HFFc6 (cell line): ENCODE measurements at places on chromosomes 3 and 15. TPM values are rescaled to one million over a fixed set of nuclear protein-coding genes. Genes with fewer than 3 reads are reported as not detected.
A peak's percentile ranks its signal among the peaks of the same experiment; 100 is the strongest.

The ADAMTS7 gene
- 0.26 to 0.64 TPM (median 0.39 TPM) in 3 replicates for total RNA-seq

The KBTBD13 gene
- total RNA-seq: not detected in 3 replicates

The LNP1 gene
- 1.1 to 1.8 TPM (median 1.4 TPM) in 3 replicates for total RNA-seq

The ADAMTS17 gene
- not detected in 3 replicates for total RNA-seq

The TMCO5A gene
- not detected in 3 replicates for total RNA-seq

The GOLGA8N gene
- total RNA-seq: 0.37 to 1.8 TPM (median 0.72 TPM) in 3 replicates

The INTS14 gene
- 28.2 to 31.4 TPM (median 30.0 TPM) in 3 replicates for total RNA-seq

The GABRR3 gene
- total RNA-seq: not detected in 3 replicates

DNA sequence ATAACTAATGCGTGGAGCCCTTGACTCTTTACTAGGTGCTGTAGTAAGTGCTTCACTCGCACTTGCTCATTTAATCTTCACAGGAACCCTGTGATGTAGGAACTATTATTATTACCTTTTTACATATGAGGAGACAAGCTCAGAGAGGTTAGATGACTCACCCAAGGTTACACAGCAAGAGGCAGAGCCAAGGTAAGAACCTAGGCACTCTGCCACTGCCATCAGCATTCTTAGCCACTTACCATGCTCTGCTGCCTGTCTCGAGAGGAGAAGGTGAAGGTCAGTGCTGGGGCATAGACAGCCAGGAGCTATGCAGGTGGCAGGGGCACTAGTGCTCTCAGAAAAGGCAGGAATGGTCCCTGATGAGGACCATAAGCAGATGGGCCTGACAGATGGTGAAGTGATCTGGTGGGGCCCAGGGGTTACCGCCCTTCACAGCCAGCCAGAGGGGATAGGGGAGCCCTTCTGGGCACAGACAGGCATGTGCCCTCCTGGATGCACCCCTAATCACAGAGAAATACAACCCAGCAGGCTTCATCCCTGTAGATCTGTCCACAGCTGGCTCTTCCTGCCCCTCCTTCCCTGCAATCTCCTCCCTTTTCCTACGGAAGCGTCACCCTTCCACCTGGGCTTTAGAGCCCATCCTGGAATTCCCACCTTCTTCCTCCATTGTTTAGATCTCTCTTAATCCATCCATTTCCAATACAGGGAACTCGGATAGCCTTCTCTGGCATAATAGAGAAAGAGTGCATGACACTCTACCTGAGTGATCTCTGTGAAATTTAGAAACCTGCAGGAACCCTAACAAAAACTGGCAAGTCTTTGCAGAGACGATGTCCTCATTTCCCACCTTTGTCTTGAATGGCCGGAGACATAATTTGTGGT lies 26.9 kb downstream of the ABTB1 start:
- H3K36me3 ChIP-seq: peaks cover 18% of the 10 kb centered on the region
- peaks cover 2% of the 10 kb centered on the region for H3K27me3 ChIP-seq
- no peak overlapping the region for H3K4me3 ChIP-seq
- H3K4me1 ChIP-seq: peaks cover 50% of the 10 kb centered on the region
- peak; percentile 28 for DNase-seq

DNA sequence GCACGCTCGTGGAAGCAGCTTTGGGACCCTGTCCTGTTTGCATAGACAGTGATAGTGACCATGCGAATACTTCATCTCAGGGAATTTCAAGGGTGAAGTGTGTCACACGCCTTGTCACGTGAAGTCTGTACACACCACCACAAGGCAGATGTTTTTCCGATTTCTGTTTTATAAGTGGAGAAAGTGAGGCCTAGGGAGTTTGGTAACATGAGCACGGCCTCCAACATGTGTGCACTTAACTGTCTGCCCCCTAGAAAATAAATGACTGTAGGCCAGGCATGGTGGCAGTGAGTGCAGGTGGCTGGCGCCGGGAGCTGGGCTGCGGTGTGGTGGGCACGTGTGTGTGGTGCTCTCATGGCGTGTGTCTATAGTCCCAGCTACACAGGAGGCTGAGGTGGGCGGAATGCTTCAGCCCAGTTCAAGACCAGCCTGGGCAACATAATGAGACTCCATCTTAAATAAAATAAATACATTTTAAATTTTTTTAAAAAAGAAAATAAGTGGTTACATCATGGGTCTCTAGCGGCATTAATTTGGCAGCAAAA lies 42.0 kb downstream of the WHAMM start:
- H3K4me3 ChIP-seq: no peak overlapping the region
- H3K36me3 ChIP-seq: no peaks in the 10 kb centered on the region
- no peak for DNase-seq
- H3K4me1 ChIP-seq: peaks cover 28% of the 10 kb centered on the region

- no peak overlapping the region for H3K27ac ChIP-seq
- H3K27me3 ChIP-seq: peaks cover 4% of the 10 kb centered on the region; the same call in 1 of the 2 replicates
- DNase-seq: no peak
Measured at GRCh38 chr15:68196445-68197169, 8.5 kb downstream of the CALML4 start.

DNA sequence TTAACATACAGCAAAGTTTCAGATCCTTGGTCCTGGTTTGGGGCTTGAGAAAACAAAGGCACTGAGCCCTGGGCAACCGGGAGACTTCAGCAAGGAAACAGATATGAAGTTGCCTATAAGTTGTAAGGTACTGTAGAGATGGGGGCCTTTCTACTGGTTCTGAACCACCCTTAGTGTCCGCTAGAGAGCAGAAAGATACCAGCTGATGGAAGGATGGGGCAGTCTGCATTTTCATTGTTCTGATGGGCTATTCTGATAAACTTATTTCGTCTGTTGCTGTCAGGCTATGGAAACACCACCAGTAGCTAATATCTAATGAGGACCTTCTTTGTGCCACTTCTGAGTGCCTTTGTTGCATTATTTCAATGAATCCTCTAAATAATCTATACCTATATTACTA lies 38.7 kb downstream of the FGD5 start:
- no peak overlapping the region for H3K4me3 ChIP-seq
- H3K27ac ChIP-seq: no peak overlapping the region
- no peak for DNase-seq
- H3K4me1 ChIP-seq: no peaks in the 10 kb centered on the region
- no peaks in the 10 kb centered on the region; the same call in 1 of the 2 replicates for H3K36me3 ChIP-seq
- peaks cover 15% of the 10 kb centered on the region for H3K27me3 ChIP-seq

DNA sequence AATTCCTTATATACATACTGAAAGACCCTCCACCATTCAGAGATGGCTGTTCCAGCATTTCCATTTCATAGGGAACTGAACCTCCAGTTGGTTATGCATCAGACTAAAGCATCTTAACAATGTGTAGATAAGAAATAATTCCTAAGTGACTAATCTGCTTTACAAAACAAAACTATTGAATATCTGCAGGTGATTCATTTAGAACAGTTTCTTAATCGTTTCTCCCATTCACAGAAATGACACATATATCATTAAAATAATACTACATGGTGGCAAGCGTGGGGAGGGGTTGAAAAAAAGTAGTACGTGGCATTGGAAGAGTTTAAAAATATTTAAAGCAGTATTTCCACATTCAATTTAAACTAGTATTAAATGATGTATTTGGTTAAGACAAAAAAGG lies 19.5 kb downstream of the COPS2 start:
- H3K4me3 ChIP-seq: peak overlapping the region; percentile 61; the same call in 1 of the 2 replicates
- peaks cover 62% of the 10 kb centered on the region for H3K4me1 ChIP-seq
- peak overlapping the region; percentile 89 for H3K27ac ChIP-seq

GRCh38 chr3:60759439-60759838 lies 491.8 kb downstream of the FHIT start:
- no peak for DNase-seq
- H3K4me3 ChIP-seq: no peak overlapping the region
- peaks cover 2% of the 10 kb centered on the region for H3K27me3 ChIP-seq
- no peak overlapping the region for H3K27ac ChIP-seq

DNA sequence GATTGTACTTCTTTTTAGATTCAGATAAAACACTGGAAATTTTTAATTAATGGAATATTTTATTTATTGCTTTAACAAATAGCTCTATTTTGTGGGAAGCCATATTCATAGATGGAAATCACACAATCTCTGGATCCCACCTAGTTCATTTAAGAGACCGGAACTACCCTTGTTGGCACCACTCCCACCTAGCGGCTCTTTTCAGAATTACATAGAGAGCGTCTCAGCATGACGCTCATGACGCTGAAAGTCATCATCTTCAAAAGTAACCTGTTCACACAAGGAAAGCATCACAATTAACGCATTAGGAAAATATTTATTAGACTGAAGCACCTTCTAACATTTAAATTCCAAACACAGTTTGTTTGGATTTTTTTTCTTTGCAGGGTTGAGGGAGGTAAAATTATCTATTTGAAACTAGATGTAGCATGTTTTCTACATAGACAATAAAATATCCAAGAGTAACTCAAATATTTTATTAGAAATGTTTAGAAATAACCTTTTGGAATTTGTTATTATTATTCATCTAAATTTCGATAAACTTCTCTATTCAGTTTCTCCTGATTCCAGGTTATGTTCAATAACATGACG lies 214.9 kb upstream of the ARRDC4 start:
- H3K4me3 ChIP-seq: no peak overlapping the region
- no peaks in the 10 kb centered on the region for H3K36me3 ChIP-seq
- H3K4me1 ChIP-seq: no peaks in the 10 kb centered on the region
- H3K27ac ChIP-seq: no peak overlapping the region

DNA sequence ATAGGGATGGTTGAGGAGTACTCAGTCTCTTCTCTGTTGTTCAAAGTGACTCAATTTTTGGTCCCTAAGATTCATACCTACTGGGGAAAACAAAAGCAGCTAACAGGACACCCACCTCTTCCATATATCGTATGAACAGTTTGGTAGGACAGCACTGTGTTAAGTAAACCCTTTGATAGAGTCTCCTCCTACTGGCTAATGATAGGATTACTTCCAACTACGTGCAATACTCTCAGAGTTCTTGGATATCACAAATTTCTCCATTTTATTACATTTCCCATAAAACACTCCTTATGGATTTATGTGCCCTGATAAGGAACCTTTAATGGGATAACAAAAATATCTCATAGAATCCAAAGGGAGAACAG lies 200.2 kb upstream of the GOLGA6L4 start:
- no peaks in the 10 kb centered on the region for H3K27me3 ChIP-seq
- no peak overlapping the region for H3K27ac ChIP-seq
- no peaks in the 10 kb centered on the region for H3K4me1 ChIP-seq
- H3K36me3 ChIP-seq: no peaks in the 10 kb centered on the region
- DNase-seq: no peak

- H3K4me1 ChIP-seq: peaks cover 59% of the 10 kb centered on the region
- peak; percentile 10 for DNase-seq
- H3K27ac ChIP-seq: no peak overlapping the region
- 0 out of 2 replicates have a peak, but pooled peaks cover 5% of the 10 kb centered on the region for H3K36me3 ChIP-seq
- H3K4me3 ChIP-seq: no peak overlapping the region
Measured at GRCh38 chr3:71254281-71255057, 329.1 kb downstream of the FOXP1 start.

- no peak for DNase-seq
- 0 out of 2 replicates have a peak, but pooled peaks cover under 1% of the 10 kb centered on the region for H3K27me3 ChIP-seq
- H3K4me3 ChIP-seq: no peak overlapping the region
- H3K27ac ChIP-seq: no peak overlapping the region
Measured at GRCh38 chr3:152205097-152205593, 63.6 kb upstream of the MBNL1 start.

- H3K4me1 ChIP-seq: peaks cover 53% of the 10 kb centered on the region
- H3K36me3 ChIP-seq: no peaks in the 10 kb centered on the region
- peak; percentile 25 for DNase-seq
- H3K27me3 ChIP-seq: no peaks in the 10 kb centered on the region; the same call in 1 of the 2 replicates
- H3K4me3 ChIP-seq: no peak overlapping the region
Measured at GRCh38 chr3:72343078-72343477, 505.2 kb downstream of the SHQ1 start.

GRCh38 chr3:121072133-121072532 lies 164.1 kb downstream of the STXBP5L start:
- H3K27me3 ChIP-seq: peaks cover 13% of the 10 kb centered on the region
- DNase-seq: no peak
- H3K36me3 ChIP-seq: no peaks in the 10 kb centered on the region
- no peaks in the 10 kb centered on the region; the same call in 1 of the 2 replicates for H3K4me1 ChIP-seq

DNA sequence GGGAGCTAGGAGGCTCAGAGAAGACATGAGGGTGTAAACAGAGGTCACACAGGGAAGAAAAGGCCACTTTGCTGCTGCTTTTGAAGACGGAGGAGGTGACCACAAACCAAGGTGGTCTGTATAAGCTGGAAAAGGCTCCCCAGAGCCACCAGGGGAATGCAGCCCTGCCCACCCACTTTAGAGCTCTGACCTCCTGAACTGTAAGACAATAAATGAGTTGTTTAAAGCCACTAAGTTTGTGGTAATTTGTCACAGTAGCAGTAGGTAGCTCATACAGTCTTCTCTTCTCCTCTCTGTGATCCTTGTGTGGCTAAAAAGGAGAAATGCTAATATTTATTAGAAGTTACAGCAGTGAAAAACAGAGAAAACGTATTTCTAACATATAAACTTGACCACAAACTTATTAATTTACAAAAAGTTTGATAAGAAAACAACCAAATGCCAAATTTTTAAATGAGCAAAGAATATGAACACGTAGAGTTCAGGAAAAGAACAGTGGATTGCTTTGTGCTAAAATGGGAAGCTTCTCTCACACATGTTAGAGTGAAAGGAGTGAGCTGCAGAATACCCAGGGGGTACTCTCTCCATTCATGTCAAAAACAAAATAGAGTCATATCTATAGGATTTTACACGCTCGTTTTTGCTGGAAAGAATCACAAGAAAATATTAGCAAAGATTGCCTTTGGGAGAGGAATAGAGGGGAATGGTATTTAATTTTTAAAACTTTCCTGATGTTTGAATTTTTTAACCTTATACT lies 71.0 kb downstream of the NOX5 start:
- peaks cover 33% of the 10 kb centered on the region for H3K27me3 ChIP-seq
- H3K27ac ChIP-seq: no peak overlapping the region
- no peaks in the 10 kb centered on the region for H3K36me3 ChIP-seq
- DNase-seq: no peak
- no peak overlapping the region for H3K4me3 ChIP-seq

- no peaks in the 10 kb centered on the region for H3K4me1 ChIP-seq
- H3K36me3 ChIP-seq: no peaks in the 10 kb centered on the region
- no peak overlapping the region for H3K4me3 ChIP-seq
- no peak overlapping the region for H3K27ac ChIP-seq
Measured at GRCh38 chr3:89332793-89333192, 225.4 kb downstream of the EPHA3 start.

GRCh38 chr15:93452537-93453211 lies 363.7 kb upstream of the RGMA start:
- H3K4me1 ChIP-seq: no peaks in the 10 kb centered on the region
- DNase-seq: no peak
- no peak overlapping the region for H3K27ac ChIP-seq
- H3K27me3 ChIP-seq: peaks cover 3% of the 10 kb centered on the region
- 0 out of 2 replicates have a peak, but pooled peaks cover 2% of the 10 kb centered on the region for H3K36me3 ChIP-seq
